ENCODE measurements at places on chromosomes 13 and 19. TPM values are rescaled to one million over a fixed set of nuclear protein-coding genes. Genes with fewer than 3 reads are reported as not detected.

The CLDND2 gene
- 0.84 TPM for total RNA-seq

The ETHE1 gene
- total RNA-seq, result 16.6 TPM

The DCT gene
- 0.32 TPM for total RNA-seq

The KCTD15 gene
- total RNA-seq, result 18.2 TPM

The ANKRD24 gene
- total RNA-seq, result not detected

The TSC22D1 gene
- 74.6 TPM for total RNA-seq

DNA sequence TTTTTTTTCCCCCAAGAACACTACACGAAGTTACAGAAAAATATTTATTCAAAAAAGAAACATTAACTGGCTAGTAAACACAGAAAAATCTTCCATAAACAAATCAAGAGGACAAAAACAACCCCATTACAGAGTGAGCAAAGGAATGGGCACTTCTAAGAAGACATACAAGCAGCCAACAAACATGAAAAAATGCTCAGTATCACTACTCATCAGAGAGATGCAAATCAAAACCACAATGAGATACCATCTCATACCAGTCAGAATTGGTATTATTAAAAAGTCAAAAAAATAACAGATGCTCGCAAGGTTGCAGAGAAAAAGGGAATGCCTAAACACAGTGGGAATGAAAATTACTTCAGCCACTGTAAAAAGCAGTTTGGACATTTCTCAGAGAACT, 131.7 kb downstream of the UGGT2 start:
- H3K36me3 ChIP-seq, result no peaks in the 10 kb centered on the region
- no peak for DNase-seq
- no peaks in the 10 kb centered on the region for H3K27me3 ChIP-seq
- no peak overlapping the region for H3K27ac ChIP-seq
- no peak overlapping the region for H3K4me3 ChIP-seq

DNA sequence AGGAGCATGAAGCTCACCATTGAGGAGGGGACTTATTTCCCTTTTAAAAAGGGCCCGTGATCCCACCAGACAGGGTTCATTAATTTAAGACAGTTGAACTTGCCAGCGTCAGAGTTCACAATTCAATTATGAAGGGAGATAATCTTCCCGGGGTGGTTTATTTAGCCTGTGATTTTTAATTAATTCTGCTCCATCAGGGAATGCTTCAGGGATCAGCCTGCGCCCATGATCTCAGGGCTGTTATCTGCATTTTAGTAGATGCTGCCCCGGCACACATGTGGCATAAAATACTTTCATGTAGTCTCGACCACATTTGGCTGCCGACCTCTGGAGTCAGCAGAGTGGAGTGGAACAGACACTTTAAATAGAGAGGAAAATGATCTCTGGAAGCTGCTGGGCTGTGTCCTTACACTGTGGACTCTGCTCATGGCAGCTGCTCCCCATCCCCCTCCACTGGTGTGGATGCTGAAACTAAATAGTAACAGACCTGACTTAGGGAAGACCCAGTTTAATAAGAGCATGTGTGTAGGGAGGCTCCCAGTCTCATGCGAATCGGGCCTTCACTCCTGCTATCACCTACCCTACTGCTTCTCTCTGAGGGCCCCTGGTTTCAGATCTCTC, 256.9 kb downstream of the TEX29 start:
- H3K36me3 ChIP-seq, result no peaks in the 10 kb centered on the region
- DNase-seq, result no peak
- no peak overlapping the region for H3K27ac ChIP-seq

GRCh38 chr13:33531484-33531883, 245.9 kb upstream of the STARD13 start:
- no peaks in the 10 kb centered on the region for H3K4me1 ChIP-seq
- DNase-seq, result no peak
- H3K36me3 ChIP-seq, result no peaks in the 10 kb centered on the region
- H3K27me3 ChIP-seq, result no peaks in the 10 kb centered on the region
- no peak overlapping the region for H3K27ac ChIP-seq

GRCh38 chr13:51937320-51938290, 73.6 kb downstream of the ATP7B start:
- peaks cover 4% of the 10 kb centered on the region for H3K36me3 ChIP-seq
- H3K27me3 ChIP-seq, result no peaks in the 10 kb centered on the region
- H3K27ac ChIP-seq, result no peak overlapping the region
- no peaks in the 10 kb centered on the region for H3K4me1 ChIP-seq

DNA sequence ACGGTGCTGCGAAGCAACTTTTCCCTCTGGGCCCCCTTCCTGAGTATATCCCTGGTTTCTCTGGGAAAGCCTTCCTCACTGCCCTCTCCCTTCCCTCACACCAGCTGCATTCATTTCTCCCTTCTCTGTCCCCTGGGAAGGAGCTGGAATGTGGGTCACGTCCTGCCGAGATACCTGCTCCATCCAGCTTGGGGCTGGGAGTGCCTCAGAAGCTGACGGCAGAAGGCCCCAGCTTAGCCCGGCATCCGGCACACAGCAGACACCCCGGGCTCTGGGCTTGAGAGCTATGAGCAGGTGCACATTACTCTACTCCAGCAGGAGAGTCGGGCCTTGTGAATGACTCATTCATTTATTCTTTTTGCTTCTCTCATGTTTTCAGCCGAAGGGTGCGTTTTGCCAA, 170.6 kb downstream of the TEX29 start:
- no peaks in the 10 kb centered on the region for H3K27me3 ChIP-seq
- no peak overlapping the region for H3K4me3 ChIP-seq
- H3K36me3 ChIP-seq, result no peaks in the 10 kb centered on the region
- H3K27ac ChIP-seq, result no peak overlapping the region

- no peak overlapping the region for H3K4me3 ChIP-seq
- no peaks in the 10 kb centered on the region for H3K27me3 ChIP-seq
- peaks cover 83% of the 10 kb centered on the region for H3K4me1 ChIP-seq
- peaks cover 6% of the 10 kb centered on the region for H3K36me3 ChIP-seq
- DNase-seq, result peak; percentile 64
Measured at GRCh38 chr13:110336681-110337080, 29.6 kb downstream of the COL4A2 start.

- peak overlapping the region; percentile 72 for H3K4me3 ChIP-seq
- H3K27me3 ChIP-seq, result no peaks in the 10 kb centered on the region
- DNase-seq, result peak; percentile 26
Measured at GRCh38 chr13:40667622-40667978, 1.2 kb upstream of the FOXO1 start.

DNA sequence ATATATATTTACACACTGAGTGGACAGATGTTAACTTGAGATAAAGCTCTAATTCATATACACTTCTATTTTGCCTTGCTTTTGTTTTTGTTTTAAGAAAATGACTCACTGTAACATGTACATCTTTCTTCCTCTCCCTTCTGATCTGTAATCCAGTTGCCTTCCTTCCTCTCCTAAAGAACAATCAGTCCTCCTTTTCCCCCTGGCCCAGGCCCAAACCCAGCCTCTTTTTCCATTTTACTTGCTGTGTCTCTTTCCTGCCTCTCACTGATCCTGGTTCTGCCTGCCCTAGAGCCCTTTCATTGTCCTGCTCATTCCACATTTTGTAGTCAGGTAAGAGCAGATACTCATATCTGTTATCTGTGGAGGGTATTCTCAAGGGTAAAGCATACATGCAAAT, 50.8 kb downstream of the ZAR1L start:
- peak overlapping the region; percentile 77 for H3K27ac ChIP-seq
- H3K27me3 ChIP-seq, result no peaks in the 10 kb centered on the region
- peaks cover 43% of the 10 kb centered on the region for H3K36me3 ChIP-seq
- H3K4me1 ChIP-seq, result peaks cover 53% of the 10 kb centered on the region

GRCh38 chr13:27495551-27495950, 45.2 kb upstream of the MTIF3 start:
- no peak overlapping the region for H3K4me3 ChIP-seq
- no peak for DNase-seq
- H3K27me3 ChIP-seq, result no peaks in the 10 kb centered on the region
- H3K36me3 ChIP-seq, result no peaks in the 10 kb centered on the region

GRCh38 chr13:21142766-21143165, 33.6 kb downstream of the SKA3 start:
- peaks cover 43% of the 10 kb centered on the region for H3K36me3 ChIP-seq
- no peak overlapping the region for H3K27ac ChIP-seq
- H3K4me1 ChIP-seq, result peaks cover 56% of the 10 kb centered on the region
- no peak for DNase-seq
- no peak overlapping the region for H3K4me3 ChIP-seq
- no peaks in the 10 kb centered on the region for H3K27me3 ChIP-seq

GRCh38 chr13:25151626-25152195, 20.4 kb downstream of the AMER2 start:
- H3K27ac ChIP-seq, result no peak overlapping the region
- no peak for DNase-seq
- H3K4me3 ChIP-seq, result no peak overlapping the region

GRCh38 chr13:111253365-111253872, 67.0 kb upstream of the TEX29 start:
- peak overlapping the region; percentile 77 for H3K27ac ChIP-seq
- no peaks in the 10 kb centered on the region for H3K27me3 ChIP-seq
- peaks cover 5% of the 10 kb centered on the region for H3K4me1 ChIP-seq
- peaks cover 82% of the 10 kb centered on the region for H3K36me3 ChIP-seq

DNA sequence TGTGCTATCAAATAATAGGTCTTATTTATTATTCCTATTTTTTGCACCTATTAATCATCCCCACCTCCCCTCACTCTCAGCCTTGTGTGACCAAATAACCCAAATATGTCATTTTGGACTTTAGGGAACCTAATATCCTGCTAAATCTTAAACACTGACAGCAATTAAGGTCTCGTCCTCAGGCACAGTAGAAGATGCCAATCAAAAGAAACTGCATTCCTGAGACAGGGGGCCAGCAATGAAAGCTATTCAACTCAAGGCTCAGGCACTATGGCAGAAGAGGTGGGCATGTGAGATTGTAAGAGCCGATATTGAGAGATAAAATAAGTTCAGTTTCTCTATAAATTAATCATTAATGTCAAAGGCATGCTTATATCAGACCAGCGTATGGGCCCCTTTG, 1437.7 kb upstream of the PCDH9 start:
- no peaks in the 10 kb centered on the region for H3K4me1 ChIP-seq
- no peak for DNase-seq

DNA sequence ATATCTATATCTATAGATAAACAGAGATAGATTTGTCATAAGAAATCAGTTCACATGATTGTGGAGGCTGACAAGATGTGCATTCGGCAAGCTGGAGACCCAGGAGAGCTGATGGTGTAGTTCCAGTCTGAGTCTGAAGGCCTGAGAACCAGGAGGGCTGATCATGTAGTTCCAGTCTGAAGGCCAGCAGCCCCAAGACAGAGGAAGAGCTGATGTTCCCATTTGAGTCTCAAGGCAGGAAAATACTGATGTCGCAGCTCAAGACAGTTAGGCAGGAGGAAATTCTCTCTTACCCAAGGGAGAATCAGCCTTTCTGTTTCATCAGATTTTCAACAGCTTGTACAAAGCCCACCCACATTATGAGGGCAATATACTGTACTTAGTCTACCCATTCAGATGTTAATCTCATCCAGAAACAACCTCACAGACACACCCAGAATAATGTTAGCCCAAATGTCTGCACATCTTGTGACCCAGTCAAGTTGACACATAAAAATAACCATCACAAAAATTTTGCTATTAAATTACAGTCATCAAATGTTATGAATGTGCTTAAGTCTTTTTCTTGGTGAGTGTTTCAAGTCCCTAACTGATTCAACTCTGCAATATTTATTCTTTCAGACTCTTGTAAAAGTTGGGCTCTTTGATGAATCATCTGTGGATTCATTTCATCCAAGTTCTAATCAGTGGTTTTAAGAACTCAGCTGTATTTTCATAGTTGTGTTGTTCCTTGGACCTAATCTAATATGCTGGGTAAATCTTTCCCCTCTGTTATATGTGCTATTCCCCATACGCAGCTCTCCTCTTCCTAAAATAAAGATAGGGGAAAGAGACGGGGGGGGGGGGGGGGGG, 22.7 kb upstream of the LRCH1 start:
- no peak for DNase-seq
- no peaks in the 10 kb centered on the region for H3K36me3 ChIP-seq
- H3K27ac ChIP-seq, result no peak overlapping the region
- no peak overlapping the region for H3K4me3 ChIP-seq
- no peaks in the 10 kb centered on the region for H3K27me3 ChIP-seq

- H3K27me3 ChIP-seq, result no peaks in the 10 kb centered on the region
- no peak for DNase-seq
- H3K4me3 ChIP-seq, result no peak overlapping the region
- peaks cover 38% of the 10 kb centered on the region for H3K4me1 ChIP-seq
Measured at GRCh38 chr19:41307090-41307875, 2.7 kb upstream of the CCDC97 start.

DNA sequence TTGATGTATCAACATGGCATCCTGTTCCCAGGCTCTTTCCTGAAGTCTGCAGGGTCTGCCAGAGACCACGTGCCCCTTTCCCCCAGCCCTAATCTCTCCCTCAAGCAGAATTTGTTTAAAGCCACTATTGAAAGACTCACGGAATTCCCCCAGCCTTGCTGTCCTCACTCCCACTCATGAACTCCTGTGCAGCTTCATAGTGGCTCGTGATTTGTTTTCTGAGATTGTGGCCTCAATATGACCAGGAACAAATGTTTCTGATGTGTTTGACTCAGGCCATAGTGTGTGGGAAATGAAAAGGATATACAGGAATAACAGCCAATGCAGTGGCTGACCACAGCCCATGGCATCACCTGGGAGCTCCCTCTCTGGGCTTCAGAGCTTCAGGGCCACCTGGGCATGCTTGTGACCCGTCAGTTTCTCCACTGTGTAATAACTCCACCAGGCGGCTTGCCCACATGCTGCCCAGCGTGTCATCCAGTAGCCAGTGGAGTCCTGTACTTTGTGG, 8.1 kb upstream of the SERPINE3 start:
- no peak overlapping the region for H3K27ac ChIP-seq
- H3K36me3 ChIP-seq, result no peaks in the 10 kb centered on the region
- H3K4me1 ChIP-seq, result no peaks in the 10 kb centered on the region
- no peaks in the 10 kb centered on the region for H3K27me3 ChIP-seq
- DNase-seq, result no peak

GRCh38 chr13:91056746-91057145, 290.7 kb upstream of the MIR17HG start:
- no peak overlapping the region for H3K4me3 ChIP-seq
- no peak for DNase-seq
- no peak overlapping the region for H3K27ac ChIP-seq
- H3K27me3 ChIP-seq, result no peaks in the 10 kb centered on the region

DNA sequence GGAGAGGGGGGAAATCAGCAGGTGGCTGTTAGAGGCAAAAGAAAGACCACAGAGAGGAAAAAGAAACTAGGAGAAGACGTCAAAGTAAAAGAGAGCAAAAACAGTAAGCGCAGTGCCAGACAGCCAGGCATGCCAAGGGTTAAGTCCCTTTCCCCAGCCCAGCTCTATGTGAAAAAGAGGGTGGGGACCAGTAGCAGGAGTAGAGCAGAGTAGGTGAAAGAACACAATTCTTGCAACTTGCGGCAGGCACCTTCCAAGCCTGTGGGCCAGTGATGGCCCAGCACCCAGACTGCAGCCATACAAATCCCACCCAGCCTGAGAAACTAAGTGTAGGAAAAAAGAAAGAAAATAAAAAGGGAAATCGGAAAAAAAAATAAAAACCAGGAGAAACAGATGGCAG, 64.2 kb upstream of the ZNF85 start:
- H3K27ac ChIP-seq, result no peak overlapping the region
- no peaks in the 10 kb centered on the region for H3K27me3 ChIP-seq
- no peaks in the 10 kb centered on the region for H3K4me1 ChIP-seq
- no peaks in the 10 kb centered on the region for H3K36me3 ChIP-seq

- H3K4me1 ChIP-seq, result peaks cover 15% of the 10 kb centered on the region
- H3K27ac ChIP-seq, result no peak overlapping the region
- H3K4me3 ChIP-seq, result no peak overlapping the region
Measured at GRCh38 chr19:28878862-28879566, 333.9 kb downstream of the UQCRFS1 start.
